NCI-H82 (cell line): ENCODE measurements at places on chromosomes 1 and 21.

GRCh38 chr1:166924823-166925541 lies 48.9 kb upstream of the TADA1 start:
- DNase-seq = no peak

GRCh38 chr1:111732718-111733117 lies 6.5 kb downstream of the INKA2 start:
- no peak for DNase-seq

- DNase-seq = peak; percentile 93
Observed at GRCh38 chr1:88998716-88999115, 6.3 kb upstream of the KYAT3 start.

DNA sequence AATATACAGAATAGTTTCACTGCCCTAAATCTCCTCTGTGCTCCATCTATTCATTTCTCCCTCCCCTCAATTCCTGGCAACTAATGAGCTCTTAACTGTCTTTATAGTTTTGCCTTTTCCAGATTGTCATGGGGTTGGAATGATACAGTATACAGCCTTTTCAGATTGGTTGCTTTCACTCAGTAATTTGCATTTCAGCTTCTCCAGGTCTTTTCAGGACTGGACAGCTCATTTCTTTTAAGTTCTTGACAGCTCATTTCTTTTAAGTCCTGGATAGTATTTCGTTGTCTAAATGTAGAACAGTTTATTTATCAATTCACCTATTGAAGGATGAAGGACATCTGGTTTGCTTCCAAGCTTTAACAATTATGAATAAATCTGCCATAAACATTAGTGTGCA lies 22.6 kb downstream of the KRTAP21-3 start:
- no peak for DNase-seq

- peak; percentile 98 for DNase-seq
Observed at GRCh38 chr1:27525296-27526272, 35.6 kb upstream of the WASF2 start.

- no peak for DNase-seq
Observed at GRCh38 chr1:241217516-241217915, 139.5 kb downstream of the RGS7 start.

DNA sequence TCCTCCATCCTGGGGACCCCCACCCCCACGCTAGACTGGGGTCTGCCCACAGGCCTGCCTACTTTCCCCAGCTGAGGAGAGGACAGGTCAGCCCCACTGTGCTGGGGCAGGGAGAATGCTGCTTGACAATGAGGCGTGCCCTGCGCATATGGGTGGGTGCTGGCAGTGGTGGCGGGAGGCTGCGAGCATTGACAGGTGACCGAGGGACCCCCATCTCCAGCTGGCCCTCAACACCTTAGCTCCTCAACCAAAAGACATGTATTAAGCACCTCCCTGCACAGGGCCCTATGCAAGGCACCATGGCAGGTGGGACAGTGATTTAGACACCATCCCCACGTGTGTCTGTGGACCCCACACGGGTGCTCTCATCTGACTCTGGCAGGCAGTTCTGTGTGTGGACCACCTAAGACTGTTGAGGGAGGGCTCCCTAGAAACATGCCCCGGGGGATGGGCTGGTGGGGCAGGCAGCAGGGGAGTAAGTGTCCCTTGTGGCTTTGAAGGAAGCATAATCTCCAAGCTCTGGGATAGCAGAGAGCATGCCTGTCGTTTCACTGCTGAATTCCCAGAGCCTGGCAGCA lies 18.4 kb upstream of the ALX3 start:
- no peak for DNase-seq

DNA sequence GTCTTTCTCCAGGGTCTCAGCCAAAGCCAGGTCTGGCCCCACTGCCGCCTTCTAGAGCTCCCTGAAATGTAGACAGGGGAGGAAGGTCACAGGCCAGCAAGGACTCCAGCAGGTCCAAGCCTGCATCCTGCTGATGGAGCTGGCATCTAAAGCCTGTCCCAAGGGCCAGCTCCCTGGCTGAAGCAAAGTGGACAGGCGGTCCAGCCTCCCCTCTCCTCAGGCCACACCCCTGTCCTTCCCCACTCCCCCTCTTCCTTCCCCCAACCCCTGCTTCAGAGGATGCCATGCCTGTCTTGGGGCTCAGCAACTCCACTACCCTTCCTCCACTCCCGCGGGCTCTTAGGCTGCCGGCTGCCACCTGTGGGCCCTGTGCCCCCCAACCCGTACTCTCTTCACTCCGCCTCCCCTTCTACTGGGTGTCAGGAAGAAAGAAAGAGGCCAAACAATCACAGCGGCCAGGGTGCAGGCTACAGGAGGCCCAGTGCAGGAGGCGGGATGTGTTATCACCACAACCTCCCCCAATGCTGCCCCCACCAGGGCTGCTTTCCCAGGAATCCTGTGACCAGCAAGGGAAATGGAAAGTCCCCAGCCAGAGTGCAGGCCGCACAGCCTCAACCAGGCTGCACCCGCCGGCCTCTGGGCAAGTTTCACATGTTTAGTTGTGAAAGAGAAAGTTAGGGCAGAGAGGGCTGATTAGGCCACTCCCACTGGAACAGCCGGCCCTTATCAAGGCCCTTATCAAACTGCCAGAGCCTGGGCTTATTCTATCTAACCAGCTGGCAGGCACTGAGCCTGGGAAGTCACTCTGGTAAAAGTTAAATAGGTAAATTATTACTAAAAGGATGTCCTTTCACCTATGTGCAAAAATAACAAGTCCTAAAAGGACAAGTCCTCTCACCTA lies 34.1 kb downstream of the ACOT7 start:
- peak; percentile 44 for DNase-seq

GRCh38 chr1:60916906-60917305 lies 165.5 kb upstream of the NFIA start:
- DNase-seq = peak; percentile 98

GRCh38 chr1:36880155-36881067 lies 153.9 kb downstream of the GRIK3 start:
- DNase-seq = no peak

DNA sequence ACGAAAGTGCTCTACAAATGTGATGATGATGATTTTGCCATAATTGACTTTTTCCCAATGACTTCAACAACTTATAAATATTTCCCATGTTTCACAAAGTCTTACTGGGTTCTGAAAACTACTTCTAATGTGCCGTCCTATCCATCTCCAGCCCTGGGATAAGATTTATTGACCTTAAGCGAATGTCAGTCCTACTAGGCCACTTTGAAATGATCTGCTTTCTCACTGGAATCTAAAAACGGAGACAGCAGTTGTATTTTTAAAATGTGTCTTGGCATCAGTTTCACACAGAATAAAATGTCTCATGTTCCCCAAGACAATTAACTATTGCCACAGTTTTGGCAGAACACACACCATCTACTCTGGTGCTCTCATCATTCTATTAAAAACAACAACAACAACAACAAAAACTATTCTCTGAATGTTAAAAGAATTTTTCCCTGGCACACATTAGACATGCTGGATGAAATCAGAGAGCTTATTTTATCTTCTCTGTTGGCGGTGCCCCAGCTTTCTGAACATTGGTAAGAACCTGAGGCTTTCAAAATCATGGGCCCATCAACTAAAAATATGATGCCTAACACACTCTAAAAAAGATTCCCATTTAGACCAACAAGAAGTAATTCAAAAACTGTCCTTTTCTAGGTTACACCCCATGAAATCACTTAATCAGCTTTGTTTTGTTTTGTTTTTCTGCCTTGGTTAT lies 23.1 kb upstream of the DNASE2B start:
- DNase-seq = no peak
